ENCODE measurements at places on chromosomes 13 and 19. TPM values are rescaled to one million over a fixed set of nuclear protein-coding genes. Genes with fewer than 3 reads are reported as not detected.

RFPL4AL1 gene
- total RNA-seq = not detected

CRX gene
- total RNA-seq = not detected

TMEM255B gene
- 2.7 TPM for total RNA-seq

TMEM145 gene
- 5.0 TPM for total RNA-seq

RXFP2 gene
- not detected for total RNA-seq

FAM216B gene
- total RNA-seq = not detected

C13orf46 gene
- 0.21 TPM for total RNA-seq

DNA sequence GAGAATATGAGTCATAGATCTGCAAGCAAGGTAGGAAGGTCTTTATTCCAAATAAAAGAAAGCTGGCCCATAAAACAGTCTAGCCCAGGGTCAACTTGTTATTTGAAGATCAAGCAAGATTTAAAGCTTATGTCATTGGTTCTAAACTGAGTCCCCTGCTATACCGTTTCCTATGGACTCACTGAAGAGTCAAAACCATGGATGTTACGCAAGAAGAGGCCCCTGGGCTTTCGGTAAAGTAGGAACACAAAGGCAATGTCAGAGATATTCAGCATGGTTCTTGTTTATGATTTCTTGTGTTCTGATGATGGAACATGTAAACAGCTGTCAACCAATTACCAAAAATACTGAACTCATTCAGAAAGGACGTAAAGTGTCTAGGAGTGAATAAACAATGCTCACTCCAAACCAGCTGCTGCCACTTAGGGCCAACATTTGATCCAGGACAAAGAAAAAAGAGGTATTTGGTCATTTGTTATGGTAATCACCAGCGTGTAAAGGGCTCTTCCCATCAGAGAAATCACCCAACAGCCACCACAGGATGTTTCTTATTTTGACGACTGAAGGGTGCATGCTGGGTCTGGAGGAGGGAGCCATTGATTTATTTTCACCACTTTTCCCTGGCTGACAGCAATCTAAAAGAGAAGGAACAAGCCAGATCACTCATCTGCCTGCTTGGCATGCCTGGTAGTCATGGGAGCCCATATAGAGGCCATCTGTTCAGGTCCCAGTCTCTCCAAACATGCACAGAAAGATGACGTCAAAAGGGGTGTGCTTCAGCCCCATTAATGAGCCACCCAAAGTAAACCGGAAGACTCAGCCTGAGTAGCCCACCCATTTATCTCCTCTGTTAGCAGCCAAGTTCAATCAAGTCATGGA, 68.3 kb downstream of the FGF14 start:
- no peak for DNase-seq
- H3K36me3 ChIP-seq = no peaks in the 10 kb centered on the region
- H3K27ac ChIP-seq = no peak overlapping the region
- H3K4me1 ChIP-seq = no peaks in the 10 kb centered on the region
- H3K27me3 ChIP-seq = no peaks in the 10 kb centered on the region

DNA sequence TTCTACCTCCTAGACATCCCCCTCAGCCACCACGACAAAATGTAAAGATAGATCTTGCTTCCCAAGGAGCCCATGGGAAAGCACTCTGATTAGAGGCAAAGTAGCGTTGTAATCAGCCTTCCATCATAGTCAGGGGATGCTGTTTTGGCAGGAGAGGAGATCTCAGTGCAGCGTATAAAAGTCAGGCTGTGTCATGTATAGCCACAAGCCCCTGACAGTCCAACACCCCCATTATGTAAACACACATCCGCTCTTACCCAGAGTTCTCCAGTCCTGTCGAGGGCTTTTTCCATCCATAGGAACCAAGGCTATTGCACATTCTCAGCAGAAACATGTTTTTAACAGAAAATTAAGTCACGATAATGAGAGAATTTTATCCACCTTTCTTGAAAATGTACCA, 156.3 kb downstream of the CYSLTR2 start:
- no peak overlapping the region for H3K27ac ChIP-seq
- DNase-seq = no peak
- no peaks in the 10 kb centered on the region for H3K4me1 ChIP-seq
- H3K36me3 ChIP-seq = no peaks in the 10 kb centered on the region

GRCh38 chr13:66200555-66200954, 1029.6 kb downstream of the PCDH9 start:
- no peaks in the 10 kb centered on the region for H3K4me1 ChIP-seq
- H3K27ac ChIP-seq = no peak overlapping the region
- H3K4me3 ChIP-seq = no peak overlapping the region
- H3K27me3 ChIP-seq = no peaks in the 10 kb centered on the region

DNA sequence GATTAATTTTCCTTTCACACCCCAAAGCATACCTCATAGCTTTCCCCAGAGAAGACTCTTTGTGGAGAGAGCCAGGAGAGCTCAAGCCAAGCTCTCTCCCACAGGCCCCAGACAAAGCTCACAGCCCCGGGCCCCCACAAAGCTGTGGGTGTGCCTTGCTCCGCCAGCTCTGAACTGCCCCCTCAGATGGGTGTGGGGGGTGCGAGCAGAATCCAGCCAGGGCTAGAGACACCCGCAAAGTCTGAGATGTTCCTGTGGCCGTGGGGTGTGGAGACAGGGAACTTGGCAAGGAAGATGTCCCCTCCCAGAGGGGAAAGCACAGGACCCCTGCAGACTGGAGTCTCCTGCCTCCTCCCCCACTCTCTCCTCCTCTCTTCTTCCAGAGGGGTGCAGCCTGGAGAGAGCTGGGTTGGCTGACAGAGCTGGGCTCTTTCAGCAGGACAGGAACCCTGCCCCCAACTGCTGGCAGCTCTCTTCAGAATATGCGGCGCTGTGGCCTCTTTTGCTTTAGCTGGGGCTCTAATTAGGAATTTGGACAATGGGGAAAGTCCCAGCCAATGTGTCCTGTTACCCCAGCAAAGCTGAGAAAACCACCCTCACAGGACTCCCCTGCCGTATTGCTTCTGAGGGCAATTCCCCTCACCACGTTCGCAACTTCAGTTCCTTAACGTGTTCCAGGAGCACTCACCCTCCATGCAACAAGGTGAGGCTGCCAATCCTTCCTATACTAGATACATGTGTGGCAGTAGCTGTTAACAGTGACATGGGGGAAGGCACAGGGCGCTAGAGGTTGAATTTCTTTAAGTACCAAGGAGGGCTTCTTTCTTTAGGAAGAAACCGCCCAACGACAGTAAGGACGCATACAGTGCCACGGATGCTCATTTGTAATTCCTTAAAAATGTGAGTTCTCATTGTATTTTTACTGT, 170.0 kb downstream of the COL4A1 start:
- no peak for DNase-seq
- H3K27me3 ChIP-seq = peaks cover 6% of the 10 kb centered on the region
- H3K4me3 ChIP-seq = peak overlapping the region; percentile 78
- H3K36me3 ChIP-seq = no peaks in the 10 kb centered on the region
- H3K4me1 ChIP-seq = peaks cover 32% of the 10 kb centered on the region

- H3K4me1 ChIP-seq = no peaks in the 10 kb centered on the region
- no peaks in the 10 kb centered on the region for H3K27me3 ChIP-seq
- H3K4me3 ChIP-seq = no peak overlapping the region
- DNase-seq = no peak
These were observed 17.1 kb upstream of the LRCH1 start for GRCh38 chr13:46535825-46536224.

DNA sequence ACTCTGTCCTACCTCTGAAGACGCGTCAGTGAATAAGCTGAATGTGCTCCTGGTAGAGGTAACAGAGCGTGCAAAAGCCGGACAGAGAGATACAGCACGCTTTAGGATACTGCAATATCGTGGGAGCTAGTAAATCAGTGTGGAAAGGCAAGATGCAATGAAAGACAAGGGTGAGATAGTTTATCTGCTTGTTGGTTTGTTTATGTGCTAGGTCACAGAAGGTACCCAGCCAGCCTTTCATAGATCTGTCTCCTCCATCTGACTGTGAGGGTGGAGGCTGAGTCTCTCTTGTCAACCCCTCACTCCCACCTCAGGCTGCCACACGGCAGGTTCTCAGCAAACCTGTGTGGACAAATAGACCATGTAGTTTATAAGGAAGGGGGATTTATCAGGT, 904 bp upstream of the GIPC1 start:
- 0 out of 2 replicates have a peak overlapping the region, but pooled peaks have one; percentile 10 for H3K4me3 ChIP-seq
- H3K27ac ChIP-seq = no peak overlapping the region
- DNase-seq = no peak
- H3K4me1 ChIP-seq = peaks cover 13% of the 10 kb centered on the region
- H3K36me3 ChIP-seq = no peaks in the 10 kb centered on the region

GRCh38 chr13:72890546-72890945, 108.6 kb downstream of the PIBF1 start:
- no peak overlapping the region for H3K4me3 ChIP-seq
- no peak overlapping the region for H3K27ac ChIP-seq
- H3K36me3 ChIP-seq = no peaks in the 10 kb centered on the region
- DNase-seq = no peak
- H3K4me1 ChIP-seq = no peaks in the 10 kb centered on the region

- no peaks in the 10 kb centered on the region for H3K4me1 ChIP-seq
- no peak for DNase-seq
- H3K4me3 ChIP-seq = no peak overlapping the region
- H3K27ac ChIP-seq = no peak overlapping the region
- no peaks in the 10 kb centered on the region for H3K36me3 ChIP-seq
- no peaks in the 10 kb centered on the region for H3K27me3 ChIP-seq
These were observed 392.9 kb downstream of the PCDH9 start for GRCh38 chr13:66837246-66837645.

DNA sequence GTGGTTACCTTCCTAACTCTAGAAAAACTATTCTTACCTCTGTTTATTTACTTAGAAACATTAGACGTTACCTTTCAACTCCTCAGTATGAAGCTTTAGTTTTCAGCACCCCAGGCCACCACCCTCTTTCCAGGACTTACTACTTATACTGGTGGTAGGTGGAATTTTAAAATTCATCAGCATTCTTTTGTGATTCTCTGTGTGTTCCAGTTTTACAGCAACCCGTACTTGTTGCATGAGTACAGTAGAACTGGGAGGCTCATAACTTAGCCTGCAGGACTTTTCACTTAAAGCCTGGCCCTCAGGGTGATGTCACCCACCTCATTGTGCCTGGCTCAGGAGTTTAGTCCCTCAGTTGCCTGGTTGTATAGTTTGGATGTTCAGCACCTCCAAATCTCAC, 49.4 kb upstream of the ALOX5AP start:
- no peak for DNase-seq
- no peak overlapping the region for H3K27ac ChIP-seq
- H3K36me3 ChIP-seq = no peaks in the 10 kb centered on the region
- H3K4me3 ChIP-seq = no peak overlapping the region
- H3K4me1 ChIP-seq = no peaks in the 10 kb centered on the region

DNA sequence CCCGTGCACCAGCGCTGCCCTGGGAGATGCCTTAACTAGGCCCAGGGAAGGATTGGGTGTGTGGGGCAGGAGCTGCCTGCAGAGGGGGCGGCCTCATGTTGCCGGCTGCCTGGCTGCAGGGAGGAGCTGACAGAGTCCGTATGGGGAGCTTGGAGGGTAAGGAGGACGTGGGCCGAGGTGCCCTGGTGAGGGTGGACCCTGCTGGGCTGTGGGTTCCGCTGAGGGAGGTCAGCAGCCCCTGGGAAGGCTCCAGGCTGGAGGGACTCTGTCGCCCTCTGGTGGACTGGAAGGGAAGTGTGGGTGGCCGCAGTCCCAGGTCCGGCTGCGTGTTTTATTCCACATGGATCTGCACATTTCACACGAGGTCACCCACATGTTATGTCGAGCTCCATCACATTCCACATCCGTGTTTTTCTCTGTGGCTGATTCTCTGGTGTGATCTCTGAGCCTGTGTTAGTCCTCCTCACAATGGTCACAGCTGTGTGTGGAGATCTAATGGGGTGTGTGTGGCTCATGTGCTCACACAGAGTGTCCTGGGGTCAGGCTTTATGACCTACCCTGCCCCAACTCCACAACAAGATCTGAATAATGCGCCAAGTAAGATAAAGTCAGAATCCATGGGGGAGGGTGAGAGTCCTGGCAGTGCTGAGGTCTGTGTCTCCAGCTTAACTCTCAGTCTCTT, 1.8 kb upstream of the CEACAM8 start:
- no peaks in the 10 kb centered on the region for H3K36me3 ChIP-seq
- H3K27me3 ChIP-seq = 0 out of 2 replicates have a peak, but pooled peaks cover 2% of the 10 kb centered on the region
- H3K4me3 ChIP-seq = no peak overlapping the region
- no peaks in the 10 kb centered on the region for H3K4me1 ChIP-seq
- no peak for DNase-seq

DNA sequence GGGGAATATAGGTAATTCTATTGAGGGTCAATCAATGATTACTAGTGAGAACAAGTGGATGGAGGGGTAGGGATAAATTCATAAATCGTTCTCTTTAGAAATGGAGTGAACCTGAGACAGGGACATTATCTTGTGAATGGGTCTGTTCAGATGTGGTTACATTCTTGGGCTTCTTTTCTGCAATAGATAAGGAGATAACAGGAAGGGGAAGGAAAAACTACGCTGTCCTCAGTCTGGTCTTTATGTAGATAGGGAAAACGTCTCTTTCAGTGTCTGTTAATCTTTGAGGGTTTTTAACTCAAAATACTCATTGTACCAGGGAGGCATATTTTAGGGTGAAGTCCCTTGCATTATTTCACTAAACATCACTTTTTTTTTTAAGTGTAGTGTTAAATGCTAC, 266.7 kb upstream of the MAB21L1 start:
- H3K27ac ChIP-seq = no peak overlapping the region
- no peak for DNase-seq
- H3K4me3 ChIP-seq = no peak overlapping the region
- no peaks in the 10 kb centered on the region for H3K27me3 ChIP-seq

GRCh38 chr19:42246143-42246921, 3.9 kb upstream of the GSK3A start:
- H3K4me1 ChIP-seq = peaks cover 9% of the 10 kb centered on the region
- H3K27ac ChIP-seq = no peak overlapping the region
- no peak overlapping the region for H3K4me3 ChIP-seq
- peak; percentile 77 for DNase-seq
- peaks cover 20% of the 10 kb centered on the region for H3K36me3 ChIP-seq

GRCh38 chr19:4728871-4729270, 5.2 kb upstream of the DPP9 start:
- no peak for DNase-seq
- no peak overlapping the region for H3K4me3 ChIP-seq
- no peak overlapping the region for H3K27ac ChIP-seq

DNA sequence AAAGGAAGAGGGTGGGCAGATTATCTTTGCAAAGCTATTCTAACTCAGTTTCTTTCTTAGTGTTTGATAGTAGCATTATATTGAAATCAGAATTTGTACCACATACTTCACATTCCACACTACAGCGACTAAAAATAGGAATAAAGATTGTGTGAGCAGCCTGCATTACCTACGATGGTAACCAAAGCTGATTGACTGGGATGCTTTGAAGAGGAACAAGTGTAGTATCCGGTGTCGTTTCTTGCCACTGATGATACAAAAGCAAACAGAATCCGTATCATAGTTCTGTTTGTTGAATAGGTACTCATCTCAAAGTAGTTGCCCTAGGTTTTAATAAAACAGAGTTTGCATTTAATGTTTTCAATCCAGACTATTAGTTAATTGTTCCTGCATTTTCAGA, 51.2 kb downstream of the FLT3 start:
- H3K27ac ChIP-seq = no peak overlapping the region
- peaks cover 14% of the 10 kb centered on the region for H3K4me1 ChIP-seq
- H3K4me3 ChIP-seq = no peak overlapping the region
- no peak for DNase-seq
